ENCODE measurements at places on chromosomes 2 and 18. TPM values are rescaled to one million over a fixed set of nuclear protein-coding genes. Genes with fewer than 3 reads are reported as not detected.

The MTLN gene
- total RNA-seq: 13.1 TPM

The MALL gene
- total RNA-seq: not detected

The C2orf15 gene
- 1.9 TPM for total RNA-seq

DNA sequence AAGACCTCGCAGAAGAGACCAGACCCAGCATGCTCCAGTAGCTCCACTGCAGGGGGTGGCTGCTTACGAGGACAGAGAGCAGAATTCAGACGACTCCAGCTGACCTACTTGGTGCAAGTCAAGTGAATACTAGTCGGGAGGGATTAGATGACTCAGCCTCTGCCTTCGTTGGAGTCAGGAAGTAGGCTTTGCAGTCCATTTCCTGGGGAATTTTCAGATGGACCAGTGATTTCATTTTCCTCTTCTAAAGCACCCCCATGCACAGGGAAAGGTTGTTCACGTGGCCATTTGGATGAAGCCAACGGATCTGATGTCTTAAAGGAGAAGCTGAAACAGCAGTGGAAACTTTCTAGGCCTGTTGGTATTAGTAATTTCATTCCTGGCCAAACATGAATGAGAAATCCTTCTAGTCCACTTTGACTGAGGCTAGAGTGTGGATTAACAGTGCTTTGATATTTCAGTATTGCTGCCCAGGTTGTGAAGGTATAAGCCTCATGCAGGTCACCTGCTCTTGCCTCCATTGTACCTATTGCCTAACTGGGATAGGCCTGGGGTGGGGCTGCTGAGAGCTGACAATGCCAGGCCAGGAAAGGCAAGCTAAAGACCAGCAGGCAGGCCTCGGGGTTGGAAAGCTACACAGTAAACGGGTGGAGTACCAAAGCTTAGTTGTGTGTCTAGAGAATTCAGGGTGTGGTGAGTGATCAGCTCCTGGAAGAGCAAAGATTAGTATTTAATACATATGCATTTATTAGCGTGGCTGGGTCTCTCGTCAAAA is 117.6 kb upstream of the FOSL2 start:
- H3K27ac ChIP-seq: no peak overlapping the region
- DNase-seq: no peak
- H3K36me3 ChIP-seq: no peaks in the 10 kb centered on the region
- H3K27me3 ChIP-seq: no peaks in the 10 kb centered on the region

The CHRNG gene
- total RNA-seq: not detected

DNA sequence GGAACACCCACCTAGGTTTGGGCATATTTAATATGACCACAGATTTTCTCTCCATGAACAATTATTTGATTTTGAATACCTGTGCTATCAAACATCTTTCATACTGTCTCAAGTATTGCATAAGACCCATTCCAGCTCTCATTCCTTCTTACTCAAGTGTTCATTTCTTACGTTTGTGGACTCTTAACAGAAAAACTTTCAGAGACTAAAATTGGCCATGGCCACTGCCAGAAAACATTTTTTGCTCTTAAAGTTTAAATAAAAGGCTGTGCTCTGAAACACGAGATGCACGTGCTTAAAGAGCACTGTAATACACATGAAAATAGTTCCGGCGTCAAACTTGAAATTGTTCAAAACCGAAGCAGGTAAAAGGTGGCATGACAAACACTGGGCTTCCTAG is 89.3 kb downstream of the LIMS1 start:
- no peak overlapping the region for H3K27ac ChIP-seq
- DNase-seq: no peak
- no peaks in the 10 kb centered on the region for H3K27me3 ChIP-seq
- H3K36me3 ChIP-seq: no peaks in the 10 kb centered on the region
- peaks cover 15% of the 10 kb centered on the region for H3K4me1 ChIP-seq

The CYBRD1 gene
- total RNA-seq: 28.7 TPM

DNA sequence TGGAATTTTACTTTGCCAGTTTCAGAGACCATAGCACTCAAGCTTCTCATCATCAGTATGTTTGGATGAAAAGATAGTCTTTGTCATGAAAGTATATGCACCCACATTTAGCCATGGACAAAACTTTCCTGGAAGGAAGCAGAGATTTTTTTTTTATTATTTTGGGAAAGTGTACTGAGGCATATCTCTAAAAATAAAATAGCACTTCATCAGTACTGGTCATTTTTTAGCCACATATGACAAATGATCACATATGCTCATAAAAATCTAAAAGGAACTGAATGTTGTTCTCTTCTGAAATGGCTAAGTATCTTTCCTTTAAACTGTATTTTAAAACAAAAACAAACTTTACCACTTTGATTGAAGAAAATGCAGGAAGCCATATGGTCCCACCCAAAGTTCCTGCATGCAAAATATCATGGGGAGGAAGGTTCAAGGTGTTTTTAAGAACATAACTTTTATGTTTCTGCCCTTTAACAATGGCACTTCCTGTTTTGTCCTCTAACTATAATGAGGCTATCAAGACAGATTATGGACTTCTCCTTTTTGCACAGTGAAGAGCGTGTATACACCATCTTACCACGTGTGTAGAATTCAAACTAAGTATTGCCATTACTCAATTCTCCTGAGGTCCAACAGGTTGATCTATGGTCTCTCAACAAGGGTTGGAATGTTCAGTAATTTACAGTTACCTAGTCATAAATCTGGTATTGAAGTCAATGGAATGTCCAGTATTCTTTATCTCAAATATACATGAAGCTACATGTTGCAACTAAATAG is 77.1 kb upstream of the SLC39A10 start:
- H3K4me1 ChIP-seq: peaks cover 10% of the 10 kb centered on the region
- DNase-seq: no peak
- H3K27me3 ChIP-seq: no peaks in the 10 kb centered on the region
- H3K36me3 ChIP-seq: no peaks in the 10 kb centered on the region

The GPR45 gene
- total RNA-seq: not detected

The KRTCAP3 gene
- 4.4 TPM for total RNA-seq

DNA sequence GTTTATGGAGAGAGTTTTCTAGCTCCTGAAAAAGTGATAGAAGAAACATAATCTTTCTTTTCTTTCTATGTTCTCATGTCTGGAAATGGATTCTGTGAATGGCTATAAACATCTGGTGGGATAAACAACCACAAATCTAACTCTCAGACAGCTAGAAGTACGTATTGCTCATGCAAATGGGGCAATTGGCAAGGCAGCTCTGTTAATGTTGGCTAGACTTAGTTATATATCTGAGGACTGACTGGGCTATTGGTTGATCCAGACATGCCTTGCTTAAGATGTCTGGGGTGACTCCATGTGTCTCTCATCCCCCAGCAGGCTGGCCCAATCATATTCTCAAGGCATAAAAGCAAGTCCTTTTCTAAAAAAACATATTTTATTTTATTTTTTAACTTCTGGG is 939.2 kb upstream of the NRXN1 start:
- no peaks in the 10 kb centered on the region for H3K27me3 ChIP-seq
- no peak overlapping the region for H3K27ac ChIP-seq
- no peak for DNase-seq
- H3K4me1 ChIP-seq: no peaks in the 10 kb centered on the region
- no peaks in the 10 kb centered on the region for H3K36me3 ChIP-seq
- no peak overlapping the region for H3K4me3 ChIP-seq

DNA sequence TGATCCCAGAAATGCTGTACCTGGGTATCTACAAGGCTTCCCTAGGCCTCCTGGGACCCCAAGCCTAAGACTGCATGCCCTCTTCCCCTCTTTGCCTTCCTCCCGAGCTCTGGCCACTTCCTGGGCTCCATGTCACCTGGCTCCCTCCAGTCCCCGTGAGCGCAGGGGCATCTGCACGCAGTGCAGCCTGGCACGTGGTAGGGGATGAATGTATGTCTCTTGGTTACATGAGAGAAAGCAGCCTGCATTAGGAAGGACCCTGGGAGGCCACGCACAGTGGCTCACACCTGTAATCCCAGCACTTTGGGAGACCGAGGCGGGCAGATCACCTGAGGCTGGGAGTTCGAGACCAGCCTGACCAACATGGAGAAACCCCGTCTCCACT is 15.8 kb downstream of the PASK start:
- H3K36me3 ChIP-seq: peaks cover 2% of the 10 kb centered on the region
- no peak overlapping the region for H3K4me3 ChIP-seq
- H3K4me1 ChIP-seq: peaks cover 11% of the 10 kb centered on the region
- no peaks in the 10 kb centered on the region for H3K27me3 ChIP-seq
- no peak overlapping the region for H3K27ac ChIP-seq

- no peaks in the 10 kb centered on the region for H3K36me3 ChIP-seq
- no peaks in the 10 kb centered on the region for H3K27me3 ChIP-seq
- H3K4me3 ChIP-seq: no peak overlapping the region
- no peak for DNase-seq
Measured at GRCh38 chr2:172012677-172013391, 13.1 kb downstream of the METAP1D start.

DNA sequence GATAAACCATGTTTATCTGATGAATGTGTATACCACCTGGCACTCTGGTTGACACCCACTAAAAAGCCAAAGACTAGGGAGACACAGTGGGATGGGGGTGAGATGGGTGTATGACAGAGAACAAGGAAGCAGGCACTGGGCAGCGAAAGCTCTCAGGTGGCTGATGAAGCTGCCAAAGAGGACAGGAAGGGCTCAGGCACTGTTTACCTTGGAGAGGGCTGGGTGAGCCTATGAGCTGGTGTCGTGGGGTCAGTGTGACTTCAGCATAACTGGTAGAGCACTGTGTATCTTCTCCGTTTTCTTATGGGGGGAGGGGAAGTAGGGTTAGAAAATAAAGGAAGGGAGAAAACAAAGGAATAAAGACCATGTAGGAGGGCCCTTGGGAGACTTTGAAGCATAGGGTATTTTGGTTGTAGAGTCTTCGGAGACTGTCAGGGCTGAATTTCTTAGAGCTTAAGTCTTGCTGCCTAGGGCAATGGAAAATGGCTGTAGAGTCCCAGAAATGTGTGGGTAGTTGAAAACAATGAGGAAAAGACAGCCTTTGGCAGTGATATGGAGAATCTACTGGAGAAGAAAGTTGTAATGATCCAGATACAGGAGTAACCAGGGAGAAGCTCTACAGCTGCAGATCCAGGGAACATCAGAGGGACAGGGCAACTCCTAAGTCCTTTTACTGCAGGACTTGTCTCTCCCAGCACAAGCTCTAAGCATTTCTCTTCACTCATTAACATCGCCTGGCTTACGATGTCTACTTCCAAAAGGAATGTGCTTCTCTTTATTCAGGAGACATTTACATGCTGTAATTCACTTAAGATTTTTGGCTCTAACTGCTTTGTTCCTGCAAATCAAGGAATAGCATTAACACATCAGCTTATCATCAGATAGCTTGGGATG is 120.0 kb downstream of the AQP4 start:
- no peaks in the 10 kb centered on the region for H3K27me3 ChIP-seq
- no peaks in the 10 kb centered on the region for H3K36me3 ChIP-seq
- no peak for DNase-seq
- no peak overlapping the region for H3K4me3 ChIP-seq
- no peaks in the 10 kb centered on the region for H3K4me1 ChIP-seq

- H3K27ac ChIP-seq: no peak overlapping the region
- peaks cover 21% of the 10 kb centered on the region for H3K27me3 ChIP-seq
- H3K36me3 ChIP-seq: no peaks in the 10 kb centered on the region
- DNase-seq: no peak
Measured at GRCh38 chr2:218894151-218894879, 13.7 kb downstream of the WNT10A start.

The CIDEA gene
- not detected for total RNA-seq

The ITPRIPL1 gene
- 20.5 TPM for total RNA-seq

The POTEJ gene
- total RNA-seq: not detected

The MOCOS gene
- total RNA-seq: 0.10 TPM

GRCh38 chr2:127532296-127532695 is 3.2 kb upstream of the MYO7B start:
- peaks cover 3% of the 10 kb centered on the region for H3K27me3 ChIP-seq
- no peaks in the 10 kb centered on the region for H3K36me3 ChIP-seq
- H3K27ac ChIP-seq: no peak overlapping the region
- H3K4me3 ChIP-seq: no peak overlapping the region
- DNase-seq: no peak

GRCh38 chr2:75604484-75604883 is 42.1 kb upstream of the MRPL19 start:
- no peak overlapping the region for H3K27ac ChIP-seq
- peaks cover 13% of the 10 kb centered on the region for H3K27me3 ChIP-seq
- H3K36me3 ChIP-seq: no peaks in the 10 kb centered on the region
- H3K4me1 ChIP-seq: peaks cover 4% of the 10 kb centered on the region
- DNase-seq: no peak

GRCh38 chr2:124804014-124804940 is 779.2 kb downstream of the CNTNAP5 start:
- H3K27ac ChIP-seq: no peak overlapping the region
- peak; percentile 10 for DNase-seq
- no peak overlapping the region for H3K4me3 ChIP-seq
- H3K36me3 ChIP-seq: no peaks in the 10 kb centered on the region

DNA sequence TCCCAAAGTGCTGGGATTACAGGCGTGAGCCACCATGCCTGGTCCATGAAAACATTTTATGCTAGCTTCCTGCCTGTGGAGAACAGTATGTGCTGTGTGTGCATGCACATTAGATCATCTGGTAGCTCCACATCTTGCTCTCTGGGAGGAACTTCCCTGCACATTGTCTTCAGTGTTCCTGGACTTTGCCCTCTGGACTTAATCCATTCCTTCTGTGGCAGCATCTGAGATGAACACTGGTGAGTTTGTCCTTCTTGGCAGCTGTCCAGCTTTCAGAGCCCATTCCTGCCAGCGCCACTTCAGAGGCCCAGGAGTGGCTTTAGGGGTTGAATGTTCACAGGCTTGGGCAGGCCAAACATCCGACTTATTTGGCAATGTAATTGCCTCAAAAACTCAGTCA is 65.2 kb downstream of the POU3F3 start:
- no peak overlapping the region for H3K4me3 ChIP-seq
- H3K36me3 ChIP-seq: no peaks in the 10 kb centered on the region
- no peaks in the 10 kb centered on the region for H3K4me1 ChIP-seq
- H3K27ac ChIP-seq: no peak overlapping the region
- no peak for DNase-seq

All from natural killer cell (primary cell).